Smooth muscle cell of the pulmonary artery (primary cell): ENCODE measurements at places on chromosomes 7 and 10. TPM values are rescaled to one million over a fixed set of nuclear protein-coding genes. Genes with fewer than 3 reads are reported as not detected.

CALCR gene
- not detected in 2 replicates for total RNA-seq

AKR1D1 gene
- 0.07 TPM in 1 of 2 replicates, not detected in the other for total RNA-seq

CTAGE4 gene
- total RNA-seq = 0.36 and 0.91 TPM in 2 replicates

CALN1 gene
- total RNA-seq = not detected in 2 replicates

TMEM213 gene
- not detected in 2 replicates for total RNA-seq

RHOBTB1 gene
- total RNA-seq = 13.7 and 15.8 TPM in 2 replicates

GBX1 gene
- not detected in 2 replicates for total RNA-seq

UNCX gene
- total RNA-seq = not detected in 2 replicates

OPN1SW gene
- total RNA-seq = not detected in 2 replicates

BAMBI gene
- total RNA-seq = 12.2 and 14.7 TPM in 2 replicates

NOS3 gene
- 0.17 and 0.33 TPM in 2 replicates for total RNA-seq

CDC14C gene
- not detected in 2 replicates for total RNA-seq

TCERG1L gene
- total RNA-seq = not detected in 2 replicates

NPC1L1 gene
- 0.07 and 0.13 TPM in 2 replicates for total RNA-seq

ZCWPW1 gene
- total RNA-seq = 1.0 and 1.4 TPM in 2 replicates

MEOX2 gene
- 0.40 and 28.3 TPM in 2 replicates for total RNA-seq
